ENCODE measurements at places on chromosomes 1 and 21.

DNA sequence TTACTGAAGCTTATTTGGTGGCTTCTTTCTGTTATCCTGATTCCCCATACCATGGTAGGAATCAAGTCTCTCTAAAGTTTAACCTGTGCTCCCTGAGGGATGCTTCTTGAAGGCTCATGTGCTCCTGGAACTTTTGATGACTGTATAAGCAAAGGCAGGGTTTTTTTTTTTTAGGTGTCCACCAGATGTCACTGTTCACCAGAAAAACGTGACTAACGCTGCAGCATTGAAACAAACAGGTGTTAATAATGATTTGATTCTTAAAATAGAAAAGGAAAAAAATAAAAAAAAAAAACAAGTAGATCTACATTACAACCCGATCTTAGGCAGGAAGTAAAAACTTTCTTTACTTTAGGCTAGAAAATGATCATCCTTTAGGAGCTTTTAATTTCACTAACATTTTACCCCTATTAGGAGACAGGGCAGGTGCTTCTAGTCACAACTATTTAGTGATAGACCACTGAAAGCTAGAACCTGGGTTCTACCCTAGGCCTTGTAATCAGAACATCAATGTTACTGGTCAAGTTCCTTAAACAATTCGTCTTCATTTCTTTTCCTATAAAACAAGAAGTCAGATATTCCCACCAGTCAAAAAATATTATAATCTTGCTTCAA, 223.0 kb downstream of the PLA2G4A start:
- DNase-seq, result peak; percentile 56

DNA sequence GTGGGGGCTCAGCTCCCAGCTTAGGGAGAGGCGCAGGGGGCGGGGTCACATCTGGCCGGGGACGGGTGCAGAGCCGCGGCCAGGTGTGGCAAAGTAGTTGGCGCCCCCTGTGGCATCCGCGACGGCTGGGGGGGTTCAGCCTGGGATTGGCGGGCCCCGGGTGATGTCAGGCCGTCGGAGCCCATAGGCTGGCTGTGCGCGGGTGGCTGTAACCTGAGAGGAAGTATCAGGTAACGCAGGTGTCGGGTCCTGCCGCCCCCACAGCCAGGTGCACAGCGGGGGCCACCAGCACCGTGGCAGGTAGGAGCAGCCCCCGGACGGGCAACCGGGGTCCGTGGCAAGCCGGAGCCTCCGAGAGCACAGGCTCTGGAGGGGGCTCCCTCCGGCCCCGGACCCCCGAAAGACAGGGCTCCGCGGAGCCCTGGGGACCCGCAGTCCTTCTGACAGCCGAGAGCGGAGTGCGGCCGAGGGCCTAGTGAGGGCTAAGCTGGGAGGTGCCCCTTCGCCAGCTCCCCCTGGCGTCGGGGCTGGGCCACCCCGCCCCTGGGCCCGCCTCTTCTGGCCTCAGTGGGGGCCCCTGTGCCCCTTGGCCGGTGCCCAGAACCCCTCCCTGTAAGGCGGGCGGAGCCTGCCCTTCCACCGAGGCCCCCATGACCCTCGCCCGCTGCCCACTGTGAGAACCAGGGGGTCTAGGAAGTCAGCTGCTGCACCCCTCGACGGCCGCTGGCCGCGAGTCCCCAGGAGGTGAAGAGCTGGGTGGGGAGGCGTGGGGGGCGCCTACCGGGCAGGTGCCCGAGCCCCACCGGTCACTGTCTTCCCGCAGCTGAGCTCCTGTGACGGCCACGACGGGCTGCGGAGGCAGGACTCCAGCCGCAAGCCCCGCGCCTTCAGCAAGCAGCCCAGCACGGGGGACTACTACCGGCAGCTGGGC, 17.9 kb downstream of the TNFRSF25 start:
- DNase-seq, result no peak

- no peak for DNase-seq
Observed at GRCh38 chr1:173447224-173447623, 29.9 kb upstream of the PRDX6 start.

DNA sequence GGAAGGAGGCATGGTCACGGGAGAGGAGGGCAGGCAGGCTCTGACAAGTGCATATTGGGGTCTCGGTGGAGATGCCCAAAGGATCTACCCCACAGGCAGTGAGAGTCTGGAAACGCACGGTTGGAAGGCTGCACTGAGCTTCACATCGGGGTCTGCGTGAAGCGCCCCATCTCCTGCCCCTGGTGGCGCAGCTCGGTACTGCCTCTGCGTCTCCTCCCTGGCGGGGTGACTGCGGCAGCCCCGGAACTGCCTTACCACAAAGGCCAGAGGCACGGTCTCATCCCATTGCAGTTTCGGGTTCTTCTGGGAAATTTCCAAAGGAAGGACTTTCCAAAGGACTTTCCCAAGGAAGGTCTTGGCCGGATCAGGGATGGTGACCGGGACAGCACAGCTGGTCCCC, 69.2 kb upstream of the AJAP1 start:
- no peak for DNase-seq

DNA sequence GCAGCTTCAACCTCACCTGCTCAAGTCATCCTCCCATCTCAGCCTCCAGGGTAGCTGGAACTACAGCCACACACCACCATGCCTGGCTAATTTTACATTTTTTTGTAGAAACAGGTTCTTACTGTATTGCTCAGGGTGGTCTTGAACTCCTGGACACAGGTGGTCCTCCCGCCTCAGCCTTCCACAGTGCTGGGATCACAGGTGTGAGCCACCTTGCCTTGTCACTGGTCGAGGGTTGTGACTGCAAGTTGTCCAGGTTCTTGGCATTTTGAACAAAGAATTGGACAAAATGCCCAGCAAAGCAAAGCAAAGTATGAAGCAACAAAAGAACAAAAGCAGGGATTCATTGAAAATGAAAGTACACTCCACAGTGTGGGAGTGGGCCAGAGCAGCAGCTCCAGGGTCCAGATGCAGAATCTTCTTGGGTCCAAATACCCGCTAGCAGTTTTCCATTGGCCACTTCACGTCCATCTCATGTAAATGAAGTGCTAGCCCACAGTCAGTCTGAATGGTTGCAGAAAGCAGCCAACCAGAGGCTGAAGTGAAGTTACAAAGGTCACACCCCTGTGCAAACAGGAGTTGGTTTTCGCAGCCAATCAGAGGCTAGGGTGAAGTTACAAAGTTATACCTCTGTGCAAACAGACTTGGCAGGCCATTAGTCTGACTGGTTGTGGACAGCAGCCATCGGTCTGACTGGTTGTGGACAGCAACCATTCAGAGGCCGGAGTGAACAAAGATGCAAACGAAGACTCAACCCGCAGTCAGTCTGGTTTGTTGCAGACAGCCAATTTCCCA, 109.5 kb upstream of the KIF26B start:
- peak; percentile 7 for DNase-seq

DNA sequence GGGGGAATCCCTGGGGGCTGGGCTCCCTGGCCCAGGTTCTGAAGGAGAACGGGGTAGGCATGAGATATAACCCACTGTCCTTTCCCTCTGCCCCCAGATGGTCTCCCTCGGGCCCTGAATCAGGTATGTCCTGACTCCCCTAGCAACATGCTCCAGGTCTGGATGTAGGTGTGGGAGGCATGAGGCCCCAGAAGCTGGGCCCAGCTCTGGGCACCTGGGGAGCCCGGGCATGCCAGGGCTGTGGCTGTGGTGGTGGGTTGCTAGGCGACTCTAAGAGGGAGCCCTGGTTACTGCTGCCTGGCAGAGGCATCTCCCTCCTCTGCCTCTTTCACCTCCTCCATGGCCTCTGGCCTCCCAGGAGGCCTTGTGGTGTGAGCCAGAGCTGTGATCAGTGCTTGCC, 16.2 kb downstream of the FOXO6 start:
- DNase-seq, result no peak

Data from HT1080 (cell line).